Camera-type eye (tissue), 1 donor: ENCODE measurements at places on chromosomes 12 and 14. TPM values are rescaled to one million over a fixed set of nuclear protein-coding genes. Genes with fewer than 3 reads are reported as not detected.

Gene TGM1
- total RNA-seq = 6.2 TPM

Gene SLC6A13
- 37.5 TPM for total RNA-seq

Gene GPR135
- total RNA-seq = 7.9 TPM

Gene PTPRO
- 51.3 TPM for total RNA-seq

Gene KRT71
- 0.77 TPM for total RNA-seq

Gene MTERF2
- total RNA-seq = 71.7 TPM

Gene ACVRL1
- total RNA-seq = 47.7 TPM
